Activated CD8-positive, alpha-beta T cell treated with anti-CD3 and anti-CD28 coated beads, Interleukin-2, amount 10 ng/mL, durations not matched to agents 7 days and 5 days (primary cell): ENCODE measurements at places on chromosomes 2 and 18. TPM values are rescaled to one million over a fixed set of nuclear protein-coding genes. Genes with fewer than 3 reads are reported as not detected.
A peak's percentile ranks its signal among the peaks of the same experiment; 100 is the strongest.

The GALNT5 gene
- not detected for total RNA-seq

The DSEL gene
- 0.08 TPM for total RNA-seq

The TMEM87B gene
- 19.9 TPM for total RNA-seq

The ERICH2 gene
- not detected for total RNA-seq

The GPR39 gene
- not detected for total RNA-seq

The ST3GAL5 gene
- total RNA-seq = 43.4 TPM

The SMYD5 gene
- 16.6 TPM for total RNA-seq

The CLEC4F gene
- total RNA-seq = not detected

The SCRN3 gene
- total RNA-seq = 14.7 TPM

- no peak overlapping the region for H3K4me3 ChIP-seq
- H3K4me1 ChIP-seq = no peaks in the 10 kb centered on the region
- DNase-seq = no peak
Observed at GRCh38 chr18:42401131-42401673, 446.2 kb downstream of the PIK3C3 start.

- H3K27me3 ChIP-seq = no peaks in the 10 kb centered on the region
- peak overlapping the region; percentile 83 for H3K4me3 ChIP-seq
- peak overlapping the region; percentile 82 for H3K27ac ChIP-seq
- H3K36me3 ChIP-seq = peaks cover 38% of the 10 kb centered on the region
- peaks cover 57% of the 10 kb centered on the region for H3K4me1 ChIP-seq
Observed at GRCh38 chr2:96538487-96539214, 2.1 kb downstream of the ARID5A start.

GRCh38 chr2:143603846-143604565 is 474.8 kb downstream of the ARHGAP15 start:
- H3K4me3 ChIP-seq = no peak overlapping the region
- H3K27ac ChIP-seq = no peak overlapping the region
- no peaks in the 10 kb centered on the region for H3K27me3 ChIP-seq
- peaks cover 2% of the 10 kb centered on the region for H3K4me1 ChIP-seq

GRCh38 chr2:123826729-123827271 is 198.3 kb upstream of the CNTNAP5 start:
- no peak overlapping the region for H3K27ac ChIP-seq
- no peaks in the 10 kb centered on the region for H3K36me3 ChIP-seq
- DNase-seq = no peak
- no peaks in the 10 kb centered on the region for H3K27me3 ChIP-seq
- H3K4me1 ChIP-seq = no peaks in the 10 kb centered on the region

DNA sequence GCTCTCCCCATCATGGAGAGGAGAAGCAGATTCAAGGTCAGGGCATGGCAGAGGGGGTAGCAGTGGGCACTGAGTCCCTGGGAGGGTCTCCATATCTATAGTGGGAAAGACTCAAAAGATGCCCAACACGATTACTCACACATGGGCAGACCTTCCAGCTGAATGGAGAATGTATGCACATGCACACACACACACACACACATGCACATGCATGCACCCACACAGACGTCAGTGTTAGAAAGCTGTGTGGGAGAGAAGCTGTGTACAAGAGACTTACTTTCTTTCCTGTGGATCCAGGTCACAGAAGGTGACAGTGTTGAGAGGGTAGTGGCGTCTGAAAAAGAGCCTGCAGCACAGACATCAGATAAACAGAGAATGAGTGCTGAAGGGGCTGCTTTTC is 194.5 kb downstream of the TNS1 start:
- H3K36me3 ChIP-seq = peaks cover 10% of the 10 kb centered on the region
- no peaks in the 10 kb centered on the region for H3K4me1 ChIP-seq
- no peaks in the 10 kb centered on the region for H3K27me3 ChIP-seq
- no peak for DNase-seq
- no peak overlapping the region for H3K4me3 ChIP-seq

DNA sequence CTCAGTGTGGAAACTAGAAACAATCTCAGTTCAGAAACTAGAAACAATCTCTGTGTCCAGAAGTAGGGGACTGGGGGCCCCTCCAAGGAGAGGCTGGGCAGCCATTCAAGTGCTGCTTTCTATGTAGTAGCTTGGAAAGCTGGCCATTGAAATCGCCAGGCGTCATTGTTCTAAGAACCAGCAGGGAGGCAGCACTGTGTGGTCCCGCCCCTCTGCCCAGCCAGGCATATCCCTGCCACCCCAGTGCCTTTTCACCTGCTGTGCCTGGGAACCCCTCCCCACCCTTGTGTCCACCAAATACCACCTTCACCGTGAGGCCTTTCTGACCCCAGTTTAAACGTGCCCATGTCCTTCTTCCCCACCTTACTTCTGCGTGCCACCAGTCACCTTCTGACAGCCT is 221.6 kb downstream of the GBX2 start:
- H3K27ac ChIP-seq = no peak overlapping the region
- H3K27me3 ChIP-seq = peaks cover 15% of the 10 kb centered on the region
- DNase-seq = no peak

GRCh38 chr2:3430740-3431490 is 51.4 kb downstream of the TRAPPC12 start:
- no peak overlapping the region for H3K4me3 ChIP-seq
- DNase-seq = no peak
- H3K27me3 ChIP-seq = no peaks in the 10 kb centered on the region
- H3K27ac ChIP-seq = no peak overlapping the region
- peaks cover 17% of the 10 kb centered on the region for H3K36me3 ChIP-seq

- H3K4me1 ChIP-seq = no peaks in the 10 kb centered on the region
- no peak overlapping the region for H3K27ac ChIP-seq
- no peaks in the 10 kb centered on the region for H3K36me3 ChIP-seq
- H3K4me3 ChIP-seq = no peak overlapping the region
- peaks cover 8% of the 10 kb centered on the region for H3K27me3 ChIP-seq
- DNase-seq = no peak
Observed at GRCh38 chr2:106322281-106322680, 128.2 kb upstream of the UXS1 start.
